ENCODE measurements at places on chromosomes 13 and 19.

GRCh38 chr13:92354583-92354982 lies 872.0 kb upstream of the GPC6 start:
- no peak for DNase-seq

DNA sequence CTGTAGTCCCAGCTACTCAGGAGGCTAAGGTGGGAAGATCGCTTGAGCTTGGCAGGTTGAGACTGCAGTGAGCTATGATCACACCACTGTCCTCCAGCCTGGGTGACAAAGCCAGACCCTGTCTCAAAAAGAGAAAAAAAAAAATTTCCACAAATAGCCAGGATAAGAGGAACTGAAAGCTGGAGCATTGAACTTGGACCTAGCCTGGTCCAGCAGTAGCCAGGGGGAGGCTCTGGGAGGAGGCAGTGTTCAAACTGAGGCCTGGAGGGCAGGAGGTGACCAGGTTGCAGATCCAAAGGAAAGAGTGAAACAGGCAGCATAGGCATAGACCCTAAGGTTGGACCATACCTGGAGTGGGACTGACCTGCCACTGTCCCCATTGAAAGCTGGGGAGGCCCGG lies 26.9 kb upstream of the PIK3R2 start:
- DNase-seq: no peak

DNA sequence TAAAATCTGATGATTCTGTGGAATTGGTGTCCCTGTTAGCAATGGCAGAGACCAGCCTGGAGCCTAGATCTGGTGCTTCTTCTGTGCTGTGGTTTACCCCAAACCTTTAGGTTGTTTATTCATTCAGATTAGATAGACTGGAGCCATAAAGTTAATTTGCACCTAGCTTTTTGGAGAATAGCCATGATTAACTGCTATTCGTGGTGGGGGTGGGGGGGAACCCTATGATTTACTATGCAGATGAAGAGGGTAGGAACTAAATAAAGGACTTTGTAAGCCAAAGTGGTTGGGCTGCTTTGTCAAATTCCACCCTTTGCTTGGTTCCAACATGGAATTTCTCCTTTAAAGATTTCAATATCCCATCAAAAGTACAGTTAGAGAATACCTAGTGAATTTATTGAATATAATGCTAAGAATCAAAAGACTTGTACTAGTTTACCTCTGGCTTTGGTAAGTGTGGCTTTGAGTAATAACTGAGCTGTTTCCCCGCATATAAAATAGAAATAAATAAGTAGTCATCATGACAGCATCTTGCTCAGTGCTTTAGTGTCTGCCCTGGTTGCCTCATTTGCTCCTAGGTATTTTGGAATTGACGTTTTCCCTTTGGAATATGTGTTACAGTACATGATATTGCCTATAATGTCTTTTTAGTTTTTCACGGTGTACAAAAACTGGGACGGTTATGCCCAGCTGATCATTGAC lies 27.6 kb downstream of the SKA3 start:
- DNase-seq: no peak

DNA sequence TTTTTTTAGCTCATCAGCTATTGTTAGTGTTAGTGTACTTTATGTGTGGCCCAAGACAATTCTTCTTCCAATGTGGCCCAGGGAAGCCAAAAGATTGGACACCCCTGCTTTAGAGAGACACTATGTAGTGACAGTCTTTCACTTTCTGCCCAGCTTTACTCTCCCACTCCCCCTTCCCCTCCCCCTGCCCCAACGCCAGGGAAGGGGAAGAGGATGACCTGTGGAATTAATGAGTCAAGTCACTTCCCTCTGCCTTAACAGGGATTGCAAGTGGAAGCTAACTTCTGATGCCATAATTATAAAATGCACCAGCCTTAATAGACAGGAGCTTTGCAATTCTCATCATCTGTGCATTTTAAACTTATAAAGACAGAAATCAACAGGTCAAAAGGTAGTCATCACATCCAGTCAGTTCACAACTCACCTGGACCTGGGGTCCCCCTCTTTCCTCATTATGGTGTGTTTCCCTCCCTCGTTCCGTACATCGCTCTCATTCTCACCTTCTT lies 1.6 kb downstream of the ZNF415 start:
- no peak for DNase-seq

DNA sequence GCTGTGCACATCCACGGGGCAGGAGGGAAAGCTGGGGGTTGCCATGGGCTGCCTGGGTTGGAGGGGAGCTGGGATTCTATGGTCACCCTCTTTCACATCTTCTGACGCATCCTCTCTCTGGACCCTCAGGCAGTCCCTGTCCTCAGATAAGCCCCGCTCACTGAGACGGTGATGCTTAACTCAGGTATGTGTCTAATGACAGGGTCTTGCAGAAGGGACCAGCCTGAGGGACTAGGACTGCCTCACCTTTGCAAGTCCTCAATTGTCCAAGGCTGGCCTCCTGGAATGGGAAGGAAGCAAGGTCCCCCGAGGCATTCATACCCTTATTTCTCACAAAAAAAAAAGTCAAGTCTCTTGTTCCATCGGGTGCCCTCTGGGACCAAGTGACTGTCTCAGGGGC lies 37.7 kb upstream of the CCNE1 start:
- DNase-seq: no peak

DNA sequence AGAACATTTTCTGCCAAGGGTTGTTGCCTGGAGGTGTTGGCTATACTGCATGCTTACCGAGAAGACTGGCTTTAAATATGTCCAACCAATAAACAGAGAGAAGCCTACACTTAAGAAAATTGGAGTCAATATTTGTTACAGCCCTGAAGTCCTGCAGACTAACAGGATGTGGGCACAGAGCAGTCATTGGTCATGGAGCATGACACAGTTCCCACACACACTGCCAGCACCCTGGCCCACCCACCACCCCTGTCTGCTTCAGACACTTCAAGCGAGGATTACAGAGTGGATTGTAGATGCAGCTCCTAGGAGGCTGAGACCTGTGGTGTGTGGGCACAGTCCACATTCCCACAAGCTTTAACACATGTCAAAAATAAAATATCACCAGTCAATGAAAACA lies 21.0 kb upstream of the SERP2 start:
- DNase-seq: no peak

DNA sequence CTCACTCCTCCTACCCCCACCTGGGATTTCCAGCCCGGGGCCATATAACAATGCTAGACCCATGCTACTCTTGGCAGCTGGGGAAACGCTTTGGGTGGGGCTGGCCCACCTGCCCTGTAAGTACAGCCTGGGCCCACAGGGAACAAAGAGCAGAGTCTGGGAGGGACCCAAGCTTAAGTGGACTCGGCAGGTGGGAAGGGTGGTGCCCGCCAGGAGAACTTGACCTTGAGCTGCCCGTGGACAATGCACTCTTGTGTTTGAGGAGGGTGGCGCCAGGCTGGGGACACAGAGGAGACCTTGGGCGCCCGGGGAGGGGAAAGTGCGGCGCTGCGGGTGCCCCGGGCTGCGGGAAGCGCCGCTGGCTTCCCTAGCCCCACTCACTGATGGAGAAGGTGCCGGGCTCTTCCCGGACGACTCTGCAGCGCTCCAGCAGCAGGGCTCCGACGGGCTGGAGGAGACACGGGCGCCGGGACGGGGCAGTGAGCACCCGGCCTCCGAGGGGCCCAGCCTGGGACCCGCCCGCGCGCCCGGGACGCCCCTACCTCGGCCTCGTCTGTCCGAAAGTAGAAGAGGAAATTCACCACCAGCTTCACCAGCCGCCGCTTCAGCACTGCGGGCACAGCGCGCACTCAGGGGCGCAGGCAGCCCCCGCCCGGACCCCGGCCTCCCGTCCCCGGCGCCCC lies 607 bp downstream of the PLEKHJ1 start:
- DNase-seq: peak; percentile 44

DNA sequence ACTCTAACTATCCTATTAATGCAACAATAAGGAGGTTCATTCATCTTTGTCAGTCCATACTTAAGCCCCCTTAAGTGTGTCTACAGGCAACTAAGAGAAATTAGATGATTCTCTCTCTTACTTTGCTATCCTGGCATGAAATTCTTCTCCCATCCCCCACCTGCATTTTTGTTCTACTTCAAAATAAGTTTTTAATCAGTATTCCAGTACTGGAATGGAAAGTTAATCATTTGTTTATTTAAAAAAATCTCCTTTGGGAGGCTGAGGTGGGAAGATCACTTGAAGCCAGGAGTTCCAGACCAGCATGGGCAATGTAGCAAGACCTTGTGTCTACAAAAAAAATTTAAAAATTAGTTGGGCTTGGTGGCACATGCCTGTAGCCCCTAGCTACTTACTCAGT lies 222.1 kb downstream of the MZT1 start:
- no peak for DNase-seq

GRCh38 chr19:51006406-51006805 lies 5.0 kb upstream of the KLK8 start:
- no peak for DNase-seq

- DNase-seq: no peak
Measured at GRCh38 chr19:43584484-43584883, 8.9 kb downstream of the PINLYP start.

DNA sequence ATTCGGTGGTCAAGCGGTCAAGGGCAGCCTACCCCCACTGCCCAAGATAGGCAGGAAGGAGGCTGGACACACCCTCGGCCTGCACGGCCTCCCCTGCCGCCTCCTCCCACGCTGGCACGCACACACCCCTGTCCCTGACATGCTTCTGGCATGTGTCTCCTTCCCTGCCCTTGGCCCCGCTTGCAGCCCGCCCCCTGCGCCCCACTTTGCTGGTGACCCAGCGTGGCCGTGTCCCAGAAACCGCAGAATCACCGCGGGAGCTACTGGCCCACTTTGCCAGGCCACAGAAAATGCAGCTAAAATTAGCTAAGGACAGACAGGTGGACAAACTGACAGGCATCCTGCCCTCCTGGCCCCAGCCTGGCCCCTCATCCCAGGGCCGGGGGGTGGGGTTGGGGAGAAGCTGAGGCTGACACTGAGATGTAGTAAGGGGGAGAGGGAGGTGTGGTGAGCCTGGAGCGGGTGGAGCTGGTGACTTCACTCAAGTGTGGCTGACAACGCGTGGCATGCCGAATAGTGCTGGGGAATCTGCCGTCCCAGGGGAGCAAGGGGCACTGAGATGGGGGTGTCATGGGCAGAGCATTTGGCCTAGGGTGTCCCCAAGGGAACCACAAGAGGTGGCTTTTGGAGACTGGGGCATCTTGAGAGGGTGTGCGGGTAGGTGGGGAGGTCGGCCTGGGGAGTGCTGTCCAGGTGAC lies 2.4 kb downstream of the SHANK1 start:
- no peak for DNase-seq

DNA sequence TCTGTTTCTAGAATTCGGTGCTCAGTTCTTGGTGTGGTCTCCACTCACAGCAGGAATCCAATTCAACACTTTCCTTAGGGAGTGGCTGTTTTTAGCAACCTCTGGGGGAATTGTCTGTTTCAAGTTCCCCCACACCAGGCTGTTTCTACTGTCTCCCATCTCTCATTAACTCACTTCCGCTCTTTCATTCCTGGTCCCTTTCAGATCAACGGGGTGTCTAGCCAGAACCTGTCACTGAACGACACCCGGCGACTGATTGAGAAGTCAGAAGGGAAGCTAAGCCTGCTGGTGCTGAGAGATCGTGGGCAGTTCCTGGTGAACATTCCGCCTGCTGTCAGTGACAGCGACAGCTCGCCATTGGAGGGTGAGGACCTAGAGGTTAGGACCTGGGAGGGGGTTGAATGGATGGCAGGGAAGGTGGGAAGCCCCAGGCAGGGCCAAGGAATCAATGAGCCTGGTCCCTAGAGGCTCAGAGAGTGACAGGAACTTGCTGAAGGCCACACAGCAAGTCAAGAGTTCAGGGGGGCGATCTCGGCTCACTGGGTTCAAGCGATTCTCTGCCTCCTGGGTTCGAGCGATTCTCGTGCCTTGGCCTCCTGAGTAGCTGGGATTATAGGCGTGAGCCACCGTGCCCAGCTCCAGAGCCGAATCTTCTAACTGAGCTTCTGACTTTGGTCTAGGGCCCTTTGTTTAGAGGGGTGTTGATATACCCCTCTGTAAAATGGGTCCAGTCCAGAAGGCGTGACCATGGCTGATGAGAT lies 25.5 kb downstream of the TJP3 start:
- DNase-seq: no peak

DNA sequence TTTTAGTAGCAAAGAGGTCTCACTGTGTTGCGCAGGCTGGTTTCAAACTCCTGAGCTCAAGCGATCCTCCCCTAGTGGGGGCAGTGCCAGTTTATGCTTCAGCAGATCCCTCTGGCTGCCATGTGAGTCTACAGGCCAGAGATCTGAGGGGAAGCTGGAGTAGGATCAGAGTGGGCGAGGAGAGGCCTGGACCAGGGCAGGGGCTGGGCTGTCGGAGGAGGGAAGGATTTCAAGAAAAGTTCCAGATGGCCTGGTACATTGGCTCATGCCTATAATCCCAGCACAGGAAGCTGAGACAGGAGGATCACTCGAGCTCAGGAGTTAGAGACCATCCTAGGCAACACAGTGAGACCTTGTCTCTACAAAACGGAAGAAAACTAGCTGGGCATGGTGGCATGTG lies 9.8 kb downstream of the DHX34 start:
- no peak for DNase-seq

GRCh38 chr19:18700501-18701249 lies 17.2 kb downstream of the CRTC1 start:
- peak; percentile 75 for DNase-seq

- DNase-seq: no peak
Measured at GRCh38 chr13:51154029-51154555, 43.0 kb upstream of the C13orf42 start.

- DNase-seq: no peak
Measured at GRCh38 chr13:46609052-46609451, 56.1 kb downstream of the LRCH1 start.

DNA sequence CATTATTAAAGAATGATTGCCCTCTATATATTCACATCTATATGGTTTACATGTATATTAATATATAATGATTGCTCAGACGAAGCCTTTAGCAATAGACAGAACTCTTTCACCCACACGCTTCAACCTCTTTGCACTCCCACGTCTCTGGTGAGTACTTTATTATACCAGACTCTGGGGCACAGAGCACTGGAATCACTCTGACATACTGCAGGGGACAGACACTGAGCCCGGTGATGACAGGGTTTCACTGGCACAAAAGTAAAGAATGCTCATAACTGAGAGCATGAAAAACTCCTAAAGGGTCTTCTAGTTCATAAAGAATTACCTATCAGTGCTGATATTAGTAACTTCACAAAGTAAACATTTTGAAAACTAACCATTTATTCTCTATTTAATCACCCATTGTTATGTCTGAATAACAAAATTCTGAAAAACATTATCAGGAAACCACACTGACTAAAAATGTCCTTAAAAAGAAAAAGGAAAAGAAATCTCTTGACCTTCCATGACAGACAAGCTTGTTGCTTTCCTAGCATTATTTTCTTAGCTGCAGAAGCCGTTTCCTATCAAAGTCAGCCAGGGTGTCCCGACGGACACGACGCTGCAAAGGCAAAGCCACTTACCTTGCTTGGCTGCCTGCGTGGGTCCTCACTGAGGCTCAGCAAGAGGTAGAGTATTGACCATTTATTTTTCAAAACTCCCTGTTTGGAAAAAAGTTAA lies 29.1 kb downstream of the TUBGCP3 start:
- no peak for DNase-seq

- no peak for DNase-seq
Measured at GRCh38 chr19:8561075-8561764, 16.0 kb downstream of the MYO1F start.

- DNase-seq: no peak
Measured at GRCh38 chr13:97111756-97112155, 110.4 kb upstream of the MBNL2 start.

Data from MM.1S (cell line).